ENCODE measurements at places on chromosomes 2 and 18. TPM values are rescaled to one million over a fixed set of nuclear protein-coding genes. Genes with fewer than 3 reads are reported as not detected.

LPIN1 gene
- 19.4 TPM for total RNA-seq

SRD5A2 gene
- not detected for total RNA-seq

VWA3B gene
- total RNA-seq, result not detected

ERLEC1 gene
- 79.2 TPM for total RNA-seq

DNA sequence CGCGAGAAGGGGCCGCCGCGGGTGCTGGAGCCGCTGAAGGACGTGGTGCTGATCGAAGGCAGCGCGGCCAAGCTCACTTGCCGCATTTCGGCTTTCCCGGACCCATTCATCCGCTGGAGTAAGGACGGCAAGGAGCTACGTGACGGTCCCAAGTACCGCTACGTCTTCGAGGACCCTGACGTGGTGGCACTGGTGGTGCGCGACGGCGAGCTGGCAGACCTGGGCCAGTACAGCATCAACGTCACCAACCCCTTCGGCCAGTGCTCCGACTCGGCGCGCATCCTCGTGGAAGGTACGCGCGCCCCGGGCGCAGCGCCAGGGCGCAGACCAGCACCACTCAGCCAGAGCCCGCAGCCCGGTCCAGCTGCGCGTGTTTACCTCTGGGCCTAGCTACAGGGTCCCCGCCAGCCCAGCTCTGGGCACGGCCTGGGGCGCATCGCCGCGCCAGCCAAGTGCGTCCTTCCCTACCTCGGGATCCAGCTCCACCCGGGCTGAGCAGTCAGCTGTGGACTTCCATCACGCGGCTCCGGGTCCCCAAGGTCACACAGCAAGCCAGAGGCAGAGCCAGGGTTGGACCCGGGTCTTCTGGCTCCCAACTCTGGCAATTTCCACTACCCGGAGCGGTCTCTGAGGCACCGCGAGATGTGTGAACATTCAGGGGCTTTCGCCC lies 1.7 kb upstream of the GMPPA start:
- no peak for DNase-seq

- DNase-seq, result peak; percentile 18
These were observed 216.0 kb downstream of the ACKR3 start for GRCh38 chr2:236785611-236786057.

DNA sequence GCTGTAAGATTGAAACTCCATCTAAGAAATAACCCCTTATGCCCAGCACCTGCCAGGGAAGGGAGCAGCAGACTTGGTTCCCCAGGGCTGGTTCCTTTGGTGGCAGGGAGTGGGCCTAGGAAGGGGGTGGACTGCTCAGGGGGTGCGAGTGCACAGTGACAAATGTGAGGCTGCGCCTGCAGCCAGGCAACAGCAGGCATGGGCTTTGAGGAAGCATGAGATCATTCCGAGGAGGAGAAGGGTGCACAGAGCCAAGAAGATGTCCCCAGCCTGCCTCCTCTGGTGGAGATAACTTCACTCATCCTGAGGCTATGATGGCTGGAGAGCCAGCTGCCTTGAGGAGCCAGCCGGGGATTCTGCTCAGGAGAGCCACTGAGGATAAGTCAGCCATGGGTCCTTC lies 158.0 kb downstream of the CAPN13 start:
- DNase-seq, result no peak

GRCh38 chr2:224039080-224039769 lies at the start of gene SERPINE2:
Gene SERPINE2 (minus strand): TSS chr2:224039286. CDS start chr2:224001900, 37,386 bp downstream.
- DNase-seq, result peak; percentile 81

DNA sequence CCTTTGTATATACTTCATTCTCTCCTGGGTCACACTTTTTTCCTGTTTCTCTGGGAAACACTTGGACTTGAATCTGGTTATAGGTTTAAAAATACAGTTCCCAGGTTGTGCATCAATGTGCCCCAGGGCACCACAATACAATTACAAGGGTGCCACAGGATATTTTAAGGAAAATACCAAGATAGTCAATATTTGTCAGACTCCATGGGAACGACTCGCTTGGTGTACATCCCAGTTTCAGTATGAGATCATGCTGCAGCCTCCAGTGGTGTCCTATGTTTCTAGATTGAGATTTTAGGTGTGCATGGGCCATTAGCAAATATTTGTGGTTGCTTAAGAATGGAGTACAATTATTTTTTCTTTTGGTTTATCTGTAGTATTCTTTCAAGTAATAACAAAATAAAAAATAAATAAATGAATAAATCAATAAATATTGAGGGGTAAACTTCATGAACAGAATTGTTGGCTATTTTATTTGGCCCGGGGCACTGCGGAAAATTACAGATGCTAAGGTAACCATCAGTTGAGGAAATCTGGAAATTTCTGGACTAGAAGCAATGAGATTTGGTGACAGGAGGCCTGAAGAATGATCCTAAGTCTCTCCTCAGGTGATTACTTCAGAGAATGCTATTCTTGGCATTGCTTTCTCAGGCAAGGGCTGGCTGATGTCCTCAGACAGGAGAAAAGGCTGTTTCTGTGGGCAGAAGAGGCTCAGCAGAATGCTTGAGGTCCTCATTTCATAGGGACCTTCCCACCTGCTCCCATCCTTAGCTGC lies 649.3 kb upstream of the SOX11 start:
- no peak for DNase-seq

GRCh38 chr18:11155034-11155759 lies 5.8 kb upstream of the PIEZO2 start:
- no peak for DNase-seq

DNA sequence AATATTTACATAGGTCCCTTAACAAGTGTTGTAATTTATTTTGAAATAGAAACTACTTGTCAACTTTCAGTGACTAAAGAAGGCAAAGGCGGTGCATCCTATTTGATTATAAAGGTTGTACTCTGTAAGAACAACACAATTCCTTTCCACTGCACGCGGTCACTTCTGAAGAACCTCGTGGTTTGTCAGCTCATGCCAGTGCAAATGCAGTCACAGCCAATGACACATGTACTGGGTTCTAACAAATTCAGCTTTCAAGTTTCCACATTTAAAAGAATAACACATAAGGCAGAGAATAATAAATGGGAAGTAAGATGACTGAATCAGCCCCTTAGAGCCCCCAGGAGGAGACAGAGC lies 39.7 kb downstream of the CYB5A start:
- DNase-seq, result no peak
